Suppressor macrophage treated with lipopolysaccharide for 1 hour (primary cell): ENCODE measurements at places on chromosomes 7 and 10.
A peak's percentile ranks its signal among the peaks of the same experiment; 100 is the strongest.

- DNase-seq: no peak
Observed at GRCh38 chr7:43538404-43538771, 44.5 kb upstream of the STK17A start.

- no peak for DNase-seq
Observed at GRCh38 chr7:1492640-1493039, 11.5 kb downstream of the INTS1 start.

DNA sequence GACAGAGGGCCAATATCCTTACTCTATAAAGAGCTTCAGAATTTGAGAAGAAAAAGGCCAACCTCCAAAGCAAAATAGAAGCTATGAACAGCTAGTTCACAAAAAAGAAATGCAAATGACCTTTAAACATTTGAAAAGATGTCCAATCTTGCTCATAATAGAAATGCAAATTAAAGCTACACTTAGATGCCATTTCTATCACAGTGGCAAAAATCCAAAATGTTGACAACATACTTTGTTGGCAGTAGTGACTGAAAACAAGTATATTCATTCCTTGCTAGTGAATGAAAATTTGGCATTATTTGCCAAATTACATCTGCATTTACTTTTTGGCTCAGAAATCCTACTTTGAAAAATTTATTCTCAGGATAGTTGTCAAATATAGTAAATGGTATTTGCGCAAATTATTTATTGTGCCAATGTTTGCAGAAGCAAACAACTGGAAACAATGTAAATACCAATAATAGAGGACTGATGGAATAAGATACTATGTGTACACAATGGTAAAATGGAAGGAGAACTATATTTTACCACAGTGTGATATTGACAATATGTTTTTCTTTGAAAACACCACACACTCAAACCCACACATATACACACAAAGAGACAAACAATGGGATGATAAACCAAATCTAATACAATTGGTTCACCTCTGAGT, 9.4 kb downstream of the TMEM106B start:
- DNase-seq: no peak

DNA sequence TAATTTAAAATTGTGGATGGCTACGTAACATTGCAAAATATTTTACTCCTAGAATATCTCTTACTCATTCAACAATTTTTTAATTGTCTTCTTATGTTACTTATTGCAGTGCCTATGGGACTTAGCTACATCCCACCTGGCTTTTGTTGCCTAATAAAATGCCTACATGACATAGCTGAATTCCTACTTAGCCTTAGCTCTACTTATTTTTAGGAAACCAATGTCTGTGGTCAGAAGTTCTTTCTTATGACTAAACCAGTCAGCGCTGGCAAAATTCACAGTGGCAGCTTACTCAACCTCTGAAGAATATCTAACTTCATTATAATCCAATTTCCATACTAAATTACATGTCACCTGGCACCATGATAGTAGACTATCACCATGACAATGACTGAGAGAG, 1612.4 kb upstream of the LRRTM3 start:
- no peak for DNase-seq

GRCh38 chr10:75505840-75506506, 74.5 kb downstream of the LRMDA start:
- DNase-seq: no peak

GRCh38 chr7:75599244-75599781, 107.2 kb downstream of the SPDYE5 start:
- DNase-seq: no peak

- peak; percentile 1 for DNase-seq
Observed at GRCh38 chr10:123808906-123809305, 82.7 kb downstream of the CPXM2 start.

- DNase-seq: no peak
Observed at GRCh38 chr7:5553298-5553877, 129.8 kb upstream of the TNRC18 start.

DNA sequence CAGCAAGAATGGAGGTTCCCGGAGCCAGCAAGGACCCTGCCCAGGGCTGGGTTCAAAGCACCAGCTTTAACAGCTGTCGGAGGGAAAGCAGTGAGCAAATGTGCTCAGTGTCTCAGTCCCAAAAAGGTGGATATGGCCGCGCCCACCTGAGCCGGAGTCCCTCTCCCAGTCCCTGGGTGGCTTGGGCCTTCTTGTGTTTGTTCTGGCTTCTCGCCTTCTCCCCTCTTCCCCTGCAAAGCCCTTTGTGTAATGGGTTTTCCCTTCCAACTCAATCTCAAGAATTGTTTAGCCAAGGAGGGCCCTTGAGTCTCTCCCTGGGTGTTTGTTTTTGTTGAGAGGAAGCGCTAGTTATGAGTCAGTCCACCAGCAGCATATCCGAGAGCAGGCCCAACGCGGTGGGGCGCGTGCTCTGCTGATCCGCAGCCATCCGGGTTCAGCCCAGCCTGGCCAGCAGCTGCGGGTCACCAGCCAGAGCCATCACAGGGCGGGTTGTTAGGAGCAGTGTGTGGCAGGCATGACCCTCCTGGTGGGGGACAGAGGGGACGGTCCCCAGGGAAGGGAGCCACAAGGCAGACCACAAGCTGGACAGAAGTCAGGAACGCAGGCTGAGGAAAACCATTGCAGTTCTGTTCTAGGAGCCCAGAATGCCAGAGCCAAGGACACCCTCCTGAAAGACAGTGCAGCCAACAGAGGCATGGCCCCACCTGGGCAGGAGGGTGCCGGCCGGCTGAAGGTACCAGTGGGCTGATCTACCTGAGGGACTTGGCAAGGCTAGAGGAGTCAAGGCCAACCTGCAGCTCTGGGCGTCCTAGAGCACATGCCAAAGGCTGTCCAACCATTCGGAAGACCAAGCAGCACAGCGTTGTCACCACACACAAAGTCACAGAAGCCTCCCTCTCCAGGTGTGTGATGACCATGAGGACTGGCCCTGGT, 21.3 kb downstream of the CALML3 start:
- no peak for DNase-seq

- DNase-seq: no peak
Observed at GRCh38 chr7:133530682-133531081, 277.8 kb downstream of the EXOC4 start.

DNA sequence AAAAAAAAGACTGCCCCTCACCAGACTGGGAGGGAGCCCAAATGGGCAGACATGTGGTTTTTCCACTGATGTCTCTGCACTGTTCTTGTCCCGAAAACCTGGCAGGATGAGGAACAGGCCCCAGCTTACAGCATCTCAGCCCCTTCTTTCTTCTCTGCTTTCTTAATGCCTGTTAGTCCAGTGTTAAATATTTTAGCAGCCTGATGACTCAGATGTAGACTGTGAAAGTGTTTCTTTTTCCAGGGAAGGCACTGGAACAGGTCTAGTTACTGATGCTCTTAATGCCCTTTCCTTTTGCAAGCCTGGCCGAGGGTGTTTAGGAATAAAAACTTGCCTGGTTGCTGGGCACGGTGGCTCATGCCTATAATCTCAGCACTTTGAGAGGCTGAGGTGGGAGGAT, 107.7 kb downstream of the TACC2 start:
- no peak for DNase-seq

DNA sequence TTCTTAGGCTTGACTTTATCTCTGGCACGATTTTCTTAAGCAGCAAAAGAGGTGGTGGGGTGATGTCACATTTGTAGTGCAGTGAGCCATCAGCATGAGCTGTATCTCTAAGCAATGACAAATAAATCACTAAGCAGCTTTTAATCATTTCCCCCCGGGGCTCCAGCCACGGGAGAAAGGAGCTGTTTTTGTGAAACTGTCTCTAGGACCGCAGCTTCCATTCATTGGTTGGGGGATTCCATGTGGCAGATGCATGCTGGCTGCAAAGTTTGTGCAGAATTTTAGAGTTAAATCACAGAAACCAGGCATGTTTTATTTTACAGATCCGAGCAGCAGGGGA, 464 bp downstream of the KIAA1217 start:
- peak; percentile 70 for DNase-seq

GRCh38 chr10:86819567-86819966, 63.1 kb downstream of the BMPR1A start:
- no peak for DNase-seq

DNA sequence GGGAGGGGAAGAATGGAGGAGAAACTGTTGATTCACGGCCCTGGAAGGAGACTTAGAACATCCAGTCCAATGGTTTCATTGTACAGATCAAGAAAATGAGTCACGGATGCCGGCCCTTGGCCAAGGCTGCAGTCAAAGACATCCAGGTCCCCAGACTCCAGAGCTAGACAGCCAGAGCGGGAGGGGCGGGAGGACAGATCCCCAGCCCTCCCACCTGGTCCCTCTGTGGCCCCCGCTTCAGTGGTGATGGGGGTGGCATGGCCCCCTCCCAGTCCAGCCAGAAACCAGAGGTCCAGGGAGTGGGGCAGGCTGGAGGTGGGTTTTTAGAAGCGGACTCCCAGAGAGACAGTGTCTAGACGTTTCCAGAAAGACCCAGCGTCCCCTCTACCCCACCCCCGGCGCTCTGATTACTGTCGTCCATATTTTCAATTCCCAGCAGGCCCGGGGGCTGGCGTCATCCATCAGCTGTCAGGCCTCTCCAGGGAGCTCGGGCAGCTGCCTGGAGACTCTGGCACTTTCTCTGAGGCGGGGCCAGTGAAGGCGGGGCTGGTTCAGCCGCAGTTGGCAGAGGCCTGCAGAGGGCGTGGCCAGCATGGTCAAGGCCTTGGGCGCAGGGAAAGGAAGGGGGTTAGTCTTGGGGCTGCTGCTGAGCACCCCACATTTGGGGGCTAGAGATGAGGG, 8.0 kb upstream of the HSPB1 start:
- peak; percentile 89 for DNase-seq

GRCh38 chr10:91689731-91690168, 56.9 kb upstream of the PPP1R3C start:
- peak; percentile 6 for DNase-seq

DNA sequence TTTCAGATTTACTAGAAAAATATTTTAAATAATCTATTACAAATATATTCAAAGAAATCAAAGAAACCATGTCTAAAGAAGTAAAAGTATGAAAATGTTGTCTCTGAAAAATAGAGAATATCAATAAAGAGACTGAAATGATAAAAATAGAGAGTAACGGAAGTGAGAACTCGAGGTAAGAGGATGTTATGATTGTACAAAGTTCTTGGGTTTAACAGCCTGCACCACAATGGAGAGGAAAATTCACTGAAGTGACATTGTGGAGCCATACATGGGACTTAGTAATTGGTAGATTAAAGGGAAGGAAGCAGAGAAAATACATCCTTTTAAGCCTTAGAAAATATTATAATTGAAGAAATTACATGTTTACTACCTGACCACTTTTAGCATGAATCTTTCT, 77.9 kb downstream of the THSD7A start:
- DNase-seq: no peak

DNA sequence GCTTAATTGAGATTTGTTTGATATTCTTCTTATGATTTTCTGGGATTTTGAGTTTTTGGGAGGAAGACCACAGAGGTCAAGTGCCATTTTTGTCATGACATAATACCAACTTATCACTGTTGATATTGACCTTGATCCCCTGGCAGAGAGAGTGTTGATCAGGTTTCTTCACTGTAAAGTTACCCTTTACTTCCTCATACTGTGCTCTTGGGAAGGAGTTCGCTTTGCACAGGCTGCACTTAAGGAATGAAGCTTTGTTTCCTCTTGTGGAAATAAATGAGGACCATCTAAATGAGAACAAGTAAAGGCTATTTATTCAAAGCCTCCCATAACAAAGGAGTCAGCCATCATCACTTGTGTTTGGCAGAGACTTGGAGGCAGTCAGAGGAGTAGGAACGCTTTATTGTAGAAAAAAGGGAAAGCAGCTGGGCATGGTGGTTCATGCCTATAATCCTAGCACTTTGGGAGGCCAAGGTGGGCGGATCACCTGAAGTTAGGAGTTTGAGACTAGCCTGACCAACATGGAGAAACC, 16.1 kb downstream of the ST7 start:
- no peak for DNase-seq

DNA sequence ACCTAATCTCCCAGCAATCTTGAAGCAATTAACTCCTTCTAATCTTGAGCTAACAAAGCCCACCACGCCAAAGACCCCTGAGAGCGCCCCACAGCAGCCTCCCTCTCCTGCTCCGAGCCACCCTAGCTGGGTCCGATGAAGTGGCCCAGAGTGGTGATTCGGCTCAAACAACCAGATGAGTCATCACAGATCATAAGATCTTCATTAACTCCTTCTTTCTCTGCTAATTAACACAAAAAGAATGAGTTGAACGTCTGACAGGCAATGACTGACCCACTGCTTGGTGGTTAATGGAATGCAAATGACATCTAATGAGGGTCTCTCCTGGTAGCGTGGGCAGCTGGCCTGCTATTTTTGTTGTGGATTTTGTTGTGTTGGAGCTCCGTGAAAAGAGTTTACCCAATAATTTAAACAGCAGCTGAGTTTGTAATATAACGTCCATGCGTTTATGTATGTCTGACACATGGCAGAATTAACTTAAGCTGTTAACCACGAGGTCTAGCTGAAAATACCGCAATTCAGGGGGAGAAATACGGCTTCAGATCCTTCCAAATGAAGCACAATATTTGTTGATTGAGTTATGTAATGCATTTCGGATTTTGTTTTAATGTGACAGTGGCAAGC, 161.4 kb downstream of the RAB11FIP2 start:
- no peak for DNase-seq

- no peak for DNase-seq
Observed at GRCh38 chr10:70480239-70480861, 1.8 kb downstream of the PALD1 start.

DNA sequence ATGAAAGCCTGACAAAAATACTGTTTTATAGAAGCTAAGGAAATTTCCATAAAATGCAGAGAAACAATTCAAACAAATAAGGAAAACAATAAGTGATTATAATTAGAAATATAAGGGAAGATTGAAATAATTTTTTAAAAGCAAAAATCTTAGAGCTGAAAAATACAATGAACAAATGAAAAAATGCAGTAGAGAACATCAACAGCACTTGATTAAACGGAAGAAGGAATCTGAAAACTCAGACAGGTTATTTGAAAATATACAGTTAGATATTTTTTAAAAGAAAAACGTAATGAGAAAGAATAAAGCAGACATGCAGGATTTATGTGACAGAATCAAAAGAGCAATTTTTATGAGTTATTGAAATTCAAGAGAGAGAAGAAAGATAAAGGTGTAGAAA, 279.1 kb upstream of the MAGI2 start:
- DNase-seq: no peak

DNA sequence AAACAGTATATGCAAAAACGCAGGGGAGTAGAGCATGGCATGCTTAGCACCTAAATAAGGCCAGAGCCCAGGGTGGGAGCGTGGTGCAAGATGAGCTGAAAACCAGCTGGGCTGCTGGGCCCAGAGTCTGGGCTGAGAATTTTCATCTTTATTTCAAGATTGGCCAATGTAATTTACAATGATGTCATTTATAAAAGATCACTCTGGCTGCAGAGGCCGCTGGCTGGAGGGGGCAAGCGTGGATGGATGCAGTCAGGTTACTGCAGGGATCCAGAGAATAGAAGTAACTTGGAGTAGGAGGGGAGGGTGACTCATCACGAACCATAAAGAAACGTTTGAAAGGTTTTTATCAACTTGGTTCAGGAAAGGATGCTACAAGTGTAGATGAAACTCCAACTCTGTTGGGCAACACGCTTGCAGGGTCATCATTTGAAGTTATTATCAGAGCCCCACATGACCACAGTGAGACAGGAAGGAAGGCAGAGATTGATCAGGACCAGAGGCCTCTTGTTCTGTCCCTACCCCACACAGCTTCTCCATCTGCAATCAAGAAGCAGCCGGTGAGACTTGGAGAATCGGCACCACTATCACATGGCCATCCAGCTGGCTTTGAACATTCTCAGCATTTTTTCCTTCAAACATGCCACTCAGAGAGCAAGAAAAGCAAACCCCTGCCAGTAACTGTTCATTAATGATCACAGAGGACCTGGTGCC, 49.2 kb downstream of the ODAD2 start:
- no peak for DNase-seq

- DNase-seq: no peak
Observed at GRCh38 chr7:132141109-132141508, 435.2 kb downstream of the PLXNA4 start.

- no peak for DNase-seq
Observed at GRCh38 chr10:60488111-60488669, 98.5 kb upstream of the ANK3 start.
